ENCODE measurements at places on chromosomes 7 and 10.

GRCh38 chr10:128901236-128901635, 565.8 kb upstream of the MGMT start:
- no peak for DNase-seq

DNA sequence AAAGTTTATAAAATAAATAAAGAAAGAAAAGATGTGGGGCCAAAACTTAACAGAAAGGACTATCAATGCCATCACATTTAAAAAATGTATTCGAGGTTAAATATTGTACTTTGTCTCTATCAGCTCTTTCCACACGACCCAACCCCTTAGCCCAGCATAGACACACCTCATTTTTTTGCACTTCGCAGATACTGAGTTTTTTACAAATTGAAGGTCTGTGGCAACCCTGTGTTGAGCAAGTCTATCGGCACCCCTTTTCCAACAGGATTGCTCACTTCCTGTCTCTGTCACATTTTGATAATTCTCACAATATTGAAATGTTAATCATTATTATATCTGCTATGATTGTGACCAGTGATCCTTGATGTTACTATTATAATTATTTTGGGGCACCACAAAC, 151.6 kb upstream of the TBX20 start:
- no peak for DNase-seq

GRCh38 chr10:33117230-33117629, 159.2 kb upstream of the ITGB1 start:
- DNase-seq, result no peak

GRCh38 chr10:87915989-87916388, 52.6 kb downstream of the PTEN start:
- DNase-seq, result no peak

DNA sequence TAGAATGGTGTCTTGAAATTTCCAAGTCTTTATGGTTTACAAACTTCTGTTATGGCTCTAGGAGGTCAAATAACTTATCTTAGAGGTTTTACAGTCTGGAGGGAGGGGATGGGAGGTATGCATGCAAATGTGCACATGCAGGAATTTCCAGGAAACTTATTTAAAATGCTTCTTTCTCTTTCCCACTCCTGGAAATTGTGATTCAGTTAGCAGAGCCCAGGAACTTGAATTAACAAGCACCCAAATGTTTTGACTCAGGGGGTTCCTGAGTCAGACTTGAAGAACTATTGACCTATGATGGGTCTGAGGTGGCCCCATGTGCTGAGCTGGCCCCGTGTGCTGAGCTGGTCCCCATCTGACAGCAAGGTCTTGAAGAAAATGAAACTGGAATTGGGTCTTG, 669.4 kb downstream of the INHBA start:
- no peak for DNase-seq

Measured in NCI-H2081 treated with DMSO at 0.1 percent for 48 hours (cell line).